Endodermal cell (in vitro differentiated cells): ENCODE measurements at places on chromosomes 1 and 21. TPM values are rescaled to one million over a fixed set of nuclear protein-coding genes. Genes with fewer than 3 reads are reported as not detected.

- no peaks in the 10 kb centered on the region for H3K27me3 ChIP-seq
- DNase-seq = no peak
- no peak overlapping the region for H3K27ac ChIP-seq
- H3K4me3 ChIP-seq = no peak overlapping the region
- peaks cover 9% of the 10 kb centered on the region for H3K4me1 ChIP-seq
- no peaks in the 10 kb centered on the region for H3K36me3 ChIP-seq
Observed at GRCh38 chr1:171180670-171181069, 4.4 kb upstream of the FMO2 start.

DNA sequence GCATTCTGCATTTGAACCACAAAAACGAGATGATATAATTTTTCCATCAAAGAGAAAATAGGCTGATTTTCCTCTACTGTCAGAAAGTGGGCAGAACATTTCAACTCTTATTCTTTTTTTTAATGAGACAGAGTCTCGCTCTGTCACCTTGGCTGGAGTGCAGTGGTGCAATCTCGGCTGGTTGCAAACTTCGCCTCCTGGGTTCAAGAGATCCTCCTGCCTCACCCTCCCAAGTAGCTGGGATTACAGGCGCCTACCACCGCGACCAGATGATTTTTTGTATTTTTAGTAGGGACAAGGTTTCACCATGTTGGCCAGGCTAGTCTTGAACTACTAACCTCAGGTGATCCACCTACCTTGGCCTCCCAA, 11.6 kb downstream of the DSTYK start:
- H3K4me3 ChIP-seq = no peak overlapping the region
- H3K27ac ChIP-seq = no peak overlapping the region
- no peak for DNase-seq

DNA sequence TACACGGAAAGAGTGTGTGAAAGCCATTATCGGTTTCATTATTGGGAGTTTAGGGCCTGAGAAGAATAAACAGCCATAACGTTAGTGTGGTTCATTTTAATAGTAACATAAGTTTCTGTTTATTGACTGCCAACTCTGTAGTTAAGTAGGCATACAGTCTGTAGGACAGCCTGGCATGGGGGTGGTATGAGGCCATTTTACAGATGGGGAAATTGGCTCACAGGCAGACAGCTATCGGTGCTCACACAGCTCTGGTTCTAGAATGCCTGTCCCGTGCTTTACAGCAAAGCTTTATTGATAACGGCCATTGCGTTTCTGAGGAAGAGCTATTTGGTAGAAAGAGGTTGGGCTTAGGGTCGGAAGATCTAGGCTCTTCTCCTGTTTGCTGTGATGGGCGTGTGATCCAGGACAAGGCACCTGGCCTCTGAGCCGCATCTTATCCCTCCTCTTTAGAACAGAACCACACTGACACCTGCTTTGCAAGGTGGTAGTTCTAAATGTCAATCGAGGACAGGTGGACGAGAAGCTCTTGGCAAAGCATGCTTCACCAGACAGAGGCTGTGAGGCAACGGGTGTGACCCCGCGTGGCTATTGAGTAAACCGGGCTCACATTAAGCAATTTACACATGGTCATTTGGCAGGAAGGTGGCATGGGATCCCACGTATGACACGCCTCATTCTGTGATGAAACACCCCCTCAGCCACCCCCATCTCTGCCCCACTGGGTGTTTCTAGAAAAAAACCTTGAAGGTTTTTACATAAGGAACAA, 14.9 kb downstream of the ETS2 start:
- H3K4me3 ChIP-seq = no peak overlapping the region
- H3K36me3 ChIP-seq = peaks cover 92% of the 10 kb centered on the region
- DNase-seq = no peak
- H3K27me3 ChIP-seq = no peaks in the 10 kb centered on the region

Gene SH3BGR
- 16.5 and 18.8 TPM in 2 replicates for total RNA-seq

DNA sequence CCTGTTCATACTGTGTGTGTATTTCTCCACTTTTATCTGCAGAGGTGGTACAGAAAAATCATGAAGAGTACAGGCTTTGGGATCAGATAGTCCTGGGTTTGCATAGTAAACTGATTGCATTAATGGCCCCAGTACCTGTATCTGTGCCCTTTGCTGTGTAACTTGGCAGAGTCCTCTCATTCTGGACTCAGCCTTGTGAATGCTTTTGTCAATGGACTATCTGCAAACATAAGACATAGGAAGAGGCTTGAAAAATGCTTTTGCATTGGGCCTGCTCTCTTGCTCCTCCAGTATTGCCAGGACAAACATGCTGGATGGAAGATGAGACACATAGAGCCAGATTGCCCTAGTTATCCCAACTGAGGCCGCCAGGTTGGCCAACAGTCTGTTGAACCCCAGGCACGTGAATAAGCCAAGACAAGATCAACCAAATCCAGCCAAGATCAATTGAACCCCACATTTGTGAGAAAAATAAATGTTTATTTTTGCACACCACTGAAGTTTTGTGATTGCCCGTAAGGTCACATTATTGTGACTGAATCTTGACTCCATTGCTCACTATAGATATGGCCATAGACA, 37.2 kb downstream of the ADCY10 start:
- H3K4me3 ChIP-seq = no peak overlapping the region
- H3K27ac ChIP-seq = no peak overlapping the region
- no peaks in the 10 kb centered on the region for H3K27me3 ChIP-seq
- H3K4me1 ChIP-seq = peaks cover 3% of the 10 kb centered on the region
- H3K36me3 ChIP-seq = no peaks in the 10 kb centered on the region

GRCh38 chr1:55938376-55938850, 641.0 kb downstream of the PLPP3 start:
- DNase-seq = no peak
- H3K4me3 ChIP-seq = no peak overlapping the region
- no peak overlapping the region for H3K27ac ChIP-seq
- H3K36me3 ChIP-seq = no peaks in the 10 kb centered on the region
- no peaks in the 10 kb centered on the region for H3K4me1 ChIP-seq
